ENCODE measurements at places on chromosomes 3 and 15. TPM values are rescaled to one million over a fixed set of nuclear protein-coding genes. Genes with fewer than 3 reads are reported as not detected.
A peak's percentile ranks its signal among the peaks of the same experiment; 100 is the strongest.

RRP9 gene
- total RNA-seq, result 18.0 TPM

DNA sequence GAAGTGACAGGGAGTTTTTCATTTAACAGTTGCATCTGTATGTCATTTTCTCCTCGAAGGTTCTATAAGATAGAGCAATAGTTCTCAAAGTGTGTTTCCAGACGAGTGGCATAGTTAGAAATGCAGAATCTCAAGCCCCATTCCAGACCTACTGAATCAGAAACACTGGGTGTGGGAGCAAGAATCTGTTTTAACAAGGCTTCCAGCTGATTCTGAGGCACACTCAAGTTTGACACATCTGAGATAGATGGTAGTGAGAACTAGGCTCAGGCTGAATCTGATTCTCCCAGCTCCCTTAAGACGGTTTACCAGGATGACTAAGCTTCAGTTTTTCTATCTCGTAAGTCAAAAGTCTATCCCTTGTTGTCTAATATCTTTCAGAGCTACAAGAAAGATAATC is 159.8 kb upstream of the NUDT16 start:
- H3K27me3 ChIP-seq, result no peaks in the 10 kb centered on the region
- peak overlapping the region; percentile 69 for H3K27ac ChIP-seq
- peaks cover 31% of the 10 kb centered on the region for H3K4me1 ChIP-seq
- DNase-seq, result no peak
- no peaks in the 10 kb centered on the region for H3K36me3 ChIP-seq
- H3K4me3 ChIP-seq, result no peak overlapping the region

ANKRD63 gene
- not detected for total RNA-seq

DNA sequence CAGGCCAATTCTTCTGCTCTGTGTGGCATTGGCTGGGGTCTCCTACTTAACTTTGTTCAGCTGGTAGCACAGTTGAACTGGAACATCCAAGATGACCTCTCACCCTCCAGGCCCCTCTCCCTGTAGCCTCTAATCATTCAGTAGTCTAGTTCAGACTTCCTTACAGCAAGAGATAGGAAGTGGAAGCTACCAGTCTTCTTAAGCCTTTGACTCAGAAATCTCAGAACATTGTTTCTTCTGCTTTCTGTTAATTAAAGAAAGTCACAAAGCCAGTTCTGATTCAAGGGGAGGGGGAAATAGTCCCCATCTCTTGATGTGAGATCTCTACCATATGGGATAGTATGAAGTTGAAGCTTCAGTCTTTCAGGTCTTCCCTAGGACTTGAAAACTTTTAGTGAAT is 18.8 kb upstream of the SACM1L start:
- no peak overlapping the region for H3K27ac ChIP-seq
- peaks cover 39% of the 10 kb centered on the region for H3K4me1 ChIP-seq
- no peak overlapping the region for H3K4me3 ChIP-seq
- peaks cover 17% of the 10 kb centered on the region for H3K36me3 ChIP-seq
- no peak for DNase-seq
- no peaks in the 10 kb centered on the region for H3K27me3 ChIP-seq

DNA sequence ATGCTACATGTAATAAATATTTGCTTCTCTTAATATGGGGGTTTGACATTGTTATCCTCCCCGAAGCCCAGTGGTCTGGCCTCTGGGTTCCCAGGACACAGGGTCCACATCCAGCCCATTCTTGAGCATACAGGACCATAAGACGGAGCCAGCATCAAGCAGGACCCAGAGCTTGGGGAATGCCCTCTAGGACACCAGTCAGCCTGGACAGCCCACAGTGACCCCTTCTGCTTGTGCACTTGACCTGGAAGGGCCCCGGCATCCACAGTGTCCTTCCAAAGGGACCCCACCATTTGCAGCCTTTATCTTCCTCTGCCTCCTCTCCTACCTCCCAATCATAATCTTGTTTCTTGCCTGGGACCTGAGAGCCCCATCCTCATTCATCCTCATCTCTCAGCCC is 46.2 kb upstream of the IREB2 start:
- H3K27me3 ChIP-seq, result peaks cover 3% of the 10 kb centered on the region
- no peaks in the 10 kb centered on the region for H3K36me3 ChIP-seq
- H3K4me3 ChIP-seq, result no peak overlapping the region
- H3K27ac ChIP-seq, result no peak overlapping the region
- H3K4me1 ChIP-seq, result peaks cover 12% of the 10 kb centered on the region

DNA sequence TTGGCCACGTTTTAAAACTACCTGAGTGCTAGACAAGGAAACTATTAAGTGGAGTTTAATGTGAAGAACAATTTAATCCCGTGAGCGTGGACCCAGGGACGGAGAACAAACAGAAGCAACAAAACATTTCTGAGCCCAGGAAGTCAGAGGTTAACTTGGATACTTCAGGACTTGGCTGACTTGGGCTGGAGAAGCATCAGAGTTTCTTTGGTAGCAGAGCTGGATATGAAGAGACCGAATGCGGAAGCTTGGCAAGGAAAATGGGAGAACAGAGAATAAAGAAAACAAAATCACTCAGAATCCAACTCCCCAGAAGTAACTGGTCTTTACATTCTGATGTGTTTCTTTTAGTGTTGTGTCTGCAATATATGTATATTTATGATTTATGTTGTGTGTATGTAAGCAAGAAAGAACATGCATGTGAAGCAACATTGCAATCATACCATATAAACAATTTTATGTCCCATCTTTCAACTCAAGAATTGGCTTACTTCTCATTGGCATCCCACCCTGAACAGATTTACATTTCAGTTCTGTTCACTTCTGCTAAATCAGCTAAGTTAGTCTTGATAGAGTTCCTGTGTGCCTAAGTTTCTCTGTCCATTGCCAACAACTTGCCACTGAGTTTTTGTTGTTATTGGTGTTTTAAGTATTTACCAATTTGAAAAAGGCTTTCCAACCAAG is 17.2 kb upstream of the PLOD2 start:
- H3K36me3 ChIP-seq, result peaks cover 2% of the 10 kb centered on the region
- H3K4me3 ChIP-seq, result no peak overlapping the region

ZNF660 gene
- total RNA-seq, result 5.3 TPM

CXCR6 gene
- not detected for total RNA-seq

- peaks cover 7% of the 10 kb centered on the region for H3K4me1 ChIP-seq
- H3K36me3 ChIP-seq, result peaks cover 55% of the 10 kb centered on the region
- H3K4me3 ChIP-seq, result no peak overlapping the region
Measured at GRCh38 chr15:25090073-25090733, 135.4 kb downstream of the SNRPN start.

DNA sequence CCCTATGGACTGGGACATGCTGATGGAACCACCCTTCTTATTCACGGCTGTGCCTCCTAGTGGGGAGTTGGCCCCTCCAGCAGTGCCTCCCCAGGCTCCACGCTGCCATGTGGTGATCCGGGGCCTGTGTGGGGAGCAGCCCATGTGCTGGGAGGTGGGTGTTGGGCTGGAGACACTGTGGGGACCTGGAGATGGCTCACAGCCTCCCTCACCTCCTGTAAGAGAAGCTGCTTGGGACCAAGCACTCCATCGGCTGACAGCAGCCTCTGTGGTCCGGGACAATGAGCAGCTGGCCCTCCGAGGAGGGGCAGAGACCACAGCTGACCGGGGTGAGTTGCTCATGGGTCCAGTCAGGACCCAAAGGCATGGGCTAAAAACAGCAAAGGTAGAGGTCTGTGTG is 9.1 kb downstream of the ALG3 start:
- peak; percentile 70 for DNase-seq
- no peak overlapping the region for H3K27ac ChIP-seq
- no peaks in the 10 kb centered on the region for H3K4me1 ChIP-seq
- H3K4me3 ChIP-seq, result no peak overlapping the region
- H3K36me3 ChIP-seq, result peaks cover 10% of the 10 kb centered on the region

ST3GAL6 gene
- not detected for total RNA-seq

GRIP2 gene
- 0.63 TPM for total RNA-seq

- H3K27ac ChIP-seq, result peak overlapping the region; percentile 91
- peaks cover 1% of the 10 kb centered on the region for H3K36me3 ChIP-seq
- no peaks in the 10 kb centered on the region for H3K27me3 ChIP-seq
- no peak for DNase-seq
- peaks cover 74% of the 10 kb centered on the region for H3K4me1 ChIP-seq
Measured at GRCh38 chr15:68493629-68494028, 61.7 kb upstream of the ITGA11 start.

- no peak overlapping the region for H3K4me3 ChIP-seq
- no peaks in the 10 kb centered on the region for H3K4me1 ChIP-seq
- no peak overlapping the region for H3K27ac ChIP-seq
- DNase-seq, result no peak
- H3K27me3 ChIP-seq, result peaks cover 6% of the 10 kb centered on the region
Measured at GRCh38 chr15:61396235-61396919, 167.3 kb upstream of the RORA start.

DNA sequence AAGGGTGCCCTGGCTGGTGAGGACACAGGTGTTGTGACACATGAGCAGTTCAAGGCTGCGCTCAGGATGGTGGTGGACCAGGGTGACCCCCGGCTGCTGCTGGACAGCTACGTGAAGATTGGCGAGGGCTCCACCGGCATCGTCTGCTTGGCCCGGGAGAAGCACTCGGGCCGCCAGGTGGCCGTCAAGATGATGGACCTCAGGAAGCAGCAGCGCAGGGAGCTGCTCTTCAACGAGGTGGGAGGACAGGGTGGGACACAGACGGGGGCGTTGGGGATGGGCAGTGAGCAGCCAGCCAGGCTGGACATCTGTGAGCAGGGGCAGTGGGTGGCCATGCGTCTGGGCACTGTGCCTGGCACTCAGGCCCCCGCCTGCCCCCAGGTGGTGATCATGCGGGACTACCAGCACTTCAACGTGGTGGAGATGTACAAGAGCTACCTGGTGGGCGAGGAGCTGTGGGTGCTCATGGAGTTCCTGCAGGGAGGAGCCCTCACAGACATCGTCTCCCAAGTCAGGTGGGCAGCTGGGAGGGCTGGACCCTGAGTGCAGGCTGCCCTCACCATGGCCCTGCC is 10.3 kb downstream of the ANKRD63 start:
- DNase-seq, result no peak
- H3K4me1 ChIP-seq, result no peaks in the 10 kb centered on the region
- H3K27me3 ChIP-seq, result no peaks in the 10 kb centered on the region
- H3K4me3 ChIP-seq, result no peak overlapping the region
- H3K36me3 ChIP-seq, result no peaks in the 10 kb centered on the region
- no peak overlapping the region for H3K27ac ChIP-seq

DNA sequence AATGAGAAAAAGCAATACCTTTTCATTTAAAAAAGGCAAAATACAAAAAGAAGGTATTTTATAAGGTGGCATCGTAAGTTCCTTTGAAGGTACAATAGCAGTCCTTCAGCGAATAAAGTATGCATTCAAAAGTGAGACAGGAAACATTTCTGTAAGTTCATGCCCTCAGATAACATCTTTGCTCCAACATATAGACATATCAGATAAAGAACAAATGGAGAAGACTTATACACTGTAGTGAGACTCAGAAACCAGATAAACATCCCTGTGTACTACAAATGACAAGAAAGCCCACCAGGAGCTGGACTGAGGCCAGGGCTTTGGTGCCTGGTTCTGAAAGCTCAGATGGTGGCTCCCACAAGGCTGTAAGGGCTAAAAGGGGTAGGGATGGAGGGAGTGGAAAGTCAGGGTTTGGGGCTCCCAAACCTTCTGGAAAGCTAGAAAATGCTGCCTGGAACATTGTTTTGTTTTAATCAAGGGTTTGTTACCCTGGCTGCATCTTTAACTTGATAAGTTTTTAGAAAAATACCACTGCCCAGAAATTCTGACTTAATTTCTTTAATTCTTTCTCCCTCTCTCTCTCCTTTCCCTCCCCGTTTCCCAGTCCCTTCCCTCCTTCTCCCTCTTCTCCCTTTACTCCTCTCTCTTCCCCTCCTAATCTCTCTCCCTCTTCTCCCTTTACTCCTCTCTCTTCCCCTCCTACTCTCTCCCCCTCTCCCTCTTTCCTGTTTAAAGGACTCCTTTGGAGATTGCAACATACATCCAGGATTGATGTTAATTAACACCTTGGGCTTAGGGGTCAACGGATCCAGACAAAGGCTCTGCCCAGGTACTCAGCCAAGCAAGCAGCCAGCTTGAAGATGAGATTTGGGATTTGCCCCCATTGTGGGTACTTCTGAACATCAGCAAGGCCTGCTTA is 126.1 kb downstream of the AQP9 start:
- H3K27ac ChIP-seq, result no peak overlapping the region
- H3K4me1 ChIP-seq, result no peaks in the 10 kb centered on the region
- H3K36me3 ChIP-seq, result no peaks in the 10 kb centered on the region
- no peak for DNase-seq
- peaks cover 6% of the 10 kb centered on the region for H3K27me3 ChIP-seq
- H3K4me3 ChIP-seq, result no peak overlapping the region

DNA sequence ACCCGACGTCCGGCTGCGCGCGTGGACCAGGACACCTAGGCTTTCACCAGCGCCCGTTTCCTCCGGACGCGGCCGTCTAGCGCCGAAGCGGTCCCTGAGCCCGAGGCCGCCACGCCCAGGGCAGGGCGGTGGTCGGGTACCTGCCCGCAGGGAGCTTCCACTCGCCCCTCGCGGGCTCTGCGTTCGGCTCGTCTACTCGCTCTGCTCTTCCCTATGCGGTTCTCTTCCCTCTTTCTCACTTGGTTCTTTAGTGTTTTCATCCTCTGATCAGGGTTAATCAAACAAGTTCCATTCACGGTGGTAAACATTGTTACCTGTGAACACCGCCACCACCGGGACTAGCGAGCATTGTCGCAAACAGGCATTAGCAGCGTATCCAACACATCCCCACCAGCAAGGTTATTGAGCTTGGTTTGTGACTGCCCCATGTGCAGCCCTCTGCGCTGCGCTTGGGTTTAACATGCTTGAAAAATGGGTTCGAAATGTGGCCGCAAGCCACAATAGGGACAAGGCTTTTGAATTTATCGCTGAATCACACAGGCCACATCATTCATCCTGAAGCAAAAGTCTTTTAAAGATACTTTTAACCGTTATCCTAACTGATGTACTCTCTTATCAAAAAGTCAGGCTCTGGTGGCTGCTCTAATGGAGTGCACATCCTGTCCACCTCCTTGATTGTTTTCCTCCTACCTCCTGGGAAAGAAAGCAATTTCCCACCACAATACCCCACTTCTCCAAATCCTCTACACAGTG is 843 bp upstream of the CD47 start:
- H3K27ac ChIP-seq, result peak overlapping the region; percentile 61
- H3K4me1 ChIP-seq, result peaks cover 12% of the 10 kb centered on the region
- H3K36me3 ChIP-seq, result peaks cover 2% of the 10 kb centered on the region
- H3K4me3 ChIP-seq, result peak overlapping the region; percentile 72

CCK gene
- not detected for total RNA-seq

AHSG gene
- not detected for total RNA-seq

DNA sequence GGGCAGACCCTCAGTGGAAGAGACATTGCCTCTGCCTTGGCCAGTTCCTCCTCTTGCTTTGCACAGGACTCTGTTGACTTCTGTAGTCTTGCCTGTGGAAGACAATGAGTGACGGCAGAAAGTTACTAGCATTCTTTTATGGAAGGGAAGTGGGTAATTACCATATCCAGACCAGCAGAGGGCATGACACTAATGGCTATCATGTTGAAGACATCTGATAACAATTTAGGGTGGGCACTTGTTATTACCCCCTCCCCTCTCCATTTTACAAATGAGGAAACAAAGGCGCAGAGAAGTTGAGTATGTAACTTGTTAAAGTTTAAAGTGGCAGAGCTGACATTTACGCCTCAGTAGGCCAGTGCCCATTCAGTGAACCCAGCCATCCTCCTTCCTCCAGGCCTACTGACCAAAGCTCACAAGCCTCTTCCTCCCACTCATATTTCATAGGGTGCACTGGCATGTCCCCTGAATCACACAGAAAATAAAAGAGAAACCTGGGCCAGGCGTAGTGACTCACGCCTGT is 48.2 kb upstream of the FMN1 start:
- H3K4me3 ChIP-seq, result no peak overlapping the region
- DNase-seq, result no peak
- H3K27me3 ChIP-seq, result no peaks in the 10 kb centered on the region
- H3K4me1 ChIP-seq, result peaks cover 24% of the 10 kb centered on the region
- H3K27ac ChIP-seq, result peak overlapping the region; percentile 83

- no peak overlapping the region for H3K4me3 ChIP-seq
- H3K27me3 ChIP-seq, result no peaks in the 10 kb centered on the region
- peaks cover 12% of the 10 kb centered on the region for H3K36me3 ChIP-seq
Measured at GRCh38 chr3:58260261-58260731, 22.7 kb downstream of the ABHD6 start.

Data from chondrocyte (in vitro differentiated cells).